ENCODE measurements at places on chromosomes 2 and 18. TPM values are rescaled to one million over a fixed set of nuclear protein-coding genes. Genes with fewer than 3 reads are reported as not detected.

The KRTCAP3 gene
- 5.4 TPM for polyA plus RNA-seq

The ALPI gene
- not detected for polyA plus RNA-seq

- no peak for DNase-seq
Measured at GRCh38 chr2:1642993-1643619, 101.2 kb downstream of the PXDN start.

DNA sequence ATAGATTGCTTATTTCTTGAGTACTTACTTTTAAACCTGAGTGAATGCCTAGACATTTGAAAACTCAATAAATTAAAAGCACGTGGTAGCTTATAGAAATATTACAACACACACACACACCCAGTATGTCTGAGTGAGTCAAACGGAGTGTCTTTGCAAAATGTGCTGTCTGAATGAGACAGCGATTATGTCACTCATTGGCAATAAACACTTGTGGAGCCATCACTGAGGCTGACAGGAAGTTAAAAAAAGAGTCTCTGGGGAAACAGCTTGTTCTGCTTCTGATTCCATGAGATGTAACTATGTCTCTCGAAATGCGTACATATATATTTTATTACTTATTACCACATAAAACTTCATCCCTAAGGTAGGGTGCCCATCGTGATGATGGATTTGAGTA, 22.3 kb upstream of the VPS4B start:
- no peak for DNase-seq

DNA sequence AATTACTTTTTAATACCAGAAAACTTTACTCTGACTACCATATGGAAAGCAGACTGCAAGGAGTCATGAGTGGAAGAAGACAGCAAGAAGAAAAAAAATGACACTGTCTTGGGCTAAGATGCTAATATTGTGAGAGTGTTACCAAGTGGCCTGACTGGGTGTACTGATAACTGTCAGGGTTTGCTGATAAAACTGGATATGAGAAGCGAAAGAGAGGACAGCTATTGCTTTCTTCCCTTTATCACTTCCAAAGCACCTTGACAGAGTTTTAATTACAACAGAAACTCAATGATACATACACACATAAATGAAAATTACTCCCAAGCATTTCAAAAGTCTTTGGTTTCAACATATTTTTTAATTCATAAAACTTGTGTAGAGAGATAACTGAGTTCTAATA, 368.5 kb downstream of the ZEB2 start:
- DNase-seq = no peak
